ENCODE measurements at places on chromosomes 7 and 10. TPM values are rescaled to one million over a fixed set of nuclear protein-coding genes. Genes with fewer than 3 reads are reported as not detected.

DNA sequence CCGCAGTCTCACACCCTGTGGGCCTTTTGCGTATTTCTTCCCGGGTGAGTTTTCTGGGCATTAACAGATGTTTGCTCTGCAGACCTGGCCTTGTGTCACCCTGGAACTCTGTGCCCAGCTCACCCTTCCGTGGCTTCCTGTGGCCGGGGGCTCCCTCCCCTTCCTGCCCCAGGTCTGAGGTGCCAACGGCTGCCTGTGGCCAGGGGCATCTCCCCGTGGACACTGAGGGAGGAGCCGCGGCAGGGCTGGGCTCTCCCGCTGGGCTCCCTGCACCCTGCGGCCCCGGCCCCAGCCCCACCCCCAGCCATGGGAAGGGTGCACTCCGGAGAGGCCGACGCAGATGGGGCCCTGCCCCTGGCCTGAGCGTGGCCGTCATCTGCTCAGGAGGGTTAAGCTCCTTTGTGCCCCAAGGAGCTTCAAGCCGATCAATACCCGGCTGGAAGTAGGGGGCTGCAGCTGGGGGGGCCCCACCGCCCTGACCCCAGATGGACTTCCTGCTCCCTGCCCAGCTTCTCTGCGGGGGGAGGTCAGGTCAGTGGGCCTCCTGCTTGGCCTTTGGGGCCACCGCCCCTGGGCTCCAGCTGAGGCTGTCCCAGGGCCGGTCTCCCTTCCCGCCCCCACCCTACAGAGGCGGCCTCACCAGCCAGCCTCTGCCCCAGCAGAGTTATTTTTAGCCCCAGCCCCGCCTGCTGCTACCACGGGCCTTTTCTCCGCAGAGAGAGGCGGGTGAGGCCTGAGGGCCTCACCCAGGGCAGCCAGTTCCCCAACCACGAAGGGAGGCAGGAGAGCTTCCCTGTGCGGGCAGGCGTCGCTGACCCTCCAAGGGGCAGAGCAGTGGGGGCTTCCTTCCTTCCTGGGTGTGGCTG is 24.2 kb downstream of the PWWP2B start:
- no peak for DNase-seq
- peaks cover 51% of the 10 kb centered on the region for H3K4me1 ChIP-seq
- peak overlapping the region; percentile 34 for H3K27ac ChIP-seq
- no peaks in the 10 kb centered on the region for H3K36me3 ChIP-seq
- no peaks in the 10 kb centered on the region for H3K27me3 ChIP-seq

- DNase-seq, result no peak
- H3K36me3 ChIP-seq, result no peaks in the 10 kb centered on the region
- no peak overlapping the region for H3K27ac ChIP-seq
- no peaks in the 10 kb centered on the region for H3K4me1 ChIP-seq
- H3K27me3 ChIP-seq, result no peaks in the 10 kb centered on the region
Measured at GRCh38 chr7:51127618-51127904, 189.0 kb downstream of the COBL start.

DNA sequence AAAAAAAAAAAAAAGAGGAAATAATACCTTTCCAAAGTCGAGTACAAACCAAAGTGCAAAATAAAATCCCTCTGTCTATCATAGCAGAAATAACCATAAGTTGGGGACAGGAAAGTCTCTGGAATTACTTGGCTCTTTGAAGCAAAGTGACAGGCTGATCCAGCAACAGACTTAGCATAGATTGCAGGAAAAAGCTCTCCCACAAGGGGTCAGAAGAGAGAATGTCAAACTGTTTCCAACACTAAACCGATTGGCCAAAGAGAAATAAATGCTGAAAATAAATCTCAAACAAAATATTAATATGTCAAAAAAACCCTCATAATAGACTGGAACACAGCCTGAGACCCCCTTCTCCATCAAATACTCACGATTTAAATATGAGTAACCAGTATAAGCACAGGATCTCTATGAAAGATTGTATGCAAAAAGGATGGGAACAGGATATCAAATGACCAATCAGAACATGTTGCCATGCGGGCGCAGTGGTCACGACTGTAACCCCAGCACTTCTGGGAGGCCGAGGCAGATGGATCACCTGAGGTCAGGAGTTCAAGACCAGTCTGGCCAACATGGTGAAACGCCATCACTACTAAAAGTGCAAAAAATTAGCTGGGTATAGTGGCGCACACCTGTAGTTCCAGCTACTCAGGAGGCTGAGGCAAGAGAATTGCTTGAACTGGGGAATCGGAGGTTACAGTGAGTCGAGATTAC is 1000.7 kb upstream of the LRRN3 start:
- H3K4me1 ChIP-seq, result no peaks in the 10 kb centered on the region
- no peak overlapping the region for H3K4me3 ChIP-seq
- no peak overlapping the region for H3K27ac ChIP-seq
- no peak for DNase-seq
- no peaks in the 10 kb centered on the region for H3K36me3 ChIP-seq

PPP1R3A gene
- not detected for total RNA-seq

DNA sequence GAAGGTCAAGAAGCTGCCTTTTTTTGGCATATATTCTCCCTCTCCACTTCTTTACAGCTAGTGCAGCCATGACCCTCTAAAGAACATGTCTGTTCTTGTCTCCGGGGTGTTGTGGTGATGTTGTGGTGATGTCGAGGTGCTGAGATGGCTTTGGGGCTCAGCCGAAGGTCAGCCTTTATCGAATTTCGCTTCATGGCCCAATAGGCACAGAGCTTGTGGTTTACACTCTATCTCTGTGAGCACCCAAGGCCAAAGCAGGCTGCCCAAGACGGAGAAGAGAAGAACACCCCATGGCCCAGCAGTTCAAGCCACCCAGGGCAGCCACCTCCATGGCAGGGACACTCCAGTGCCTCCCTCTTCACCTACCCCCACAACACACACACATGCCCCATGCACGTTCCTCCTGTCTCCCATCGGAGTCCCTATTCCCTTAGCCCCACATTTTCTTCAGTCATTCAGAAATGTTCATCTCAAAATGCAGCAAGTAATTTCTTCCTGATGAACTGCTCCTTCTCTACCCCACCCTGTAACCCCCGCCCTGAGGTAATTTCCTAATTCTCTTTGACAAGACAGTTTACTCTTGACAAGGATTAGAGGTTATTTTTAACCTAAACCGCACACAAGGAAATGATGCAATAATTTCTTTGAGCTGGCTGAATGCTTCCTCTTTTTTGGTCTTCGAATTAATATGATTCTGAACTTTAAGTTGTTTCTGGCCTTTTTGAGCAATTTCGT is 18.6 kb upstream of the ADRB1 start:
- H3K27me3 ChIP-seq, result no peaks in the 10 kb centered on the region
- H3K4me3 ChIP-seq, result no peak overlapping the region
- DNase-seq, result peak; percentile 43
- H3K4me1 ChIP-seq, result peaks cover 11% of the 10 kb centered on the region

- H3K36me3 ChIP-seq, result no peaks in the 10 kb centered on the region
- no peak overlapping the region for H3K27ac ChIP-seq
- H3K4me3 ChIP-seq, result no peak overlapping the region
- no peak for DNase-seq
- H3K27me3 ChIP-seq, result no peaks in the 10 kb centered on the region
Measured at GRCh38 chr10:90180886-90181691, 479.7 kb downstream of the KIF20B start.

GRCh38 chr10:86067436-86068050 is 299.1 kb downstream of the GRID1 start:
- no peak overlapping the region for H3K27ac ChIP-seq
- DNase-seq, result no peak
- no peaks in the 10 kb centered on the region for H3K36me3 ChIP-seq
- no peak overlapping the region for H3K4me3 ChIP-seq
- H3K27me3 ChIP-seq, result no peaks in the 10 kb centered on the region

DNA sequence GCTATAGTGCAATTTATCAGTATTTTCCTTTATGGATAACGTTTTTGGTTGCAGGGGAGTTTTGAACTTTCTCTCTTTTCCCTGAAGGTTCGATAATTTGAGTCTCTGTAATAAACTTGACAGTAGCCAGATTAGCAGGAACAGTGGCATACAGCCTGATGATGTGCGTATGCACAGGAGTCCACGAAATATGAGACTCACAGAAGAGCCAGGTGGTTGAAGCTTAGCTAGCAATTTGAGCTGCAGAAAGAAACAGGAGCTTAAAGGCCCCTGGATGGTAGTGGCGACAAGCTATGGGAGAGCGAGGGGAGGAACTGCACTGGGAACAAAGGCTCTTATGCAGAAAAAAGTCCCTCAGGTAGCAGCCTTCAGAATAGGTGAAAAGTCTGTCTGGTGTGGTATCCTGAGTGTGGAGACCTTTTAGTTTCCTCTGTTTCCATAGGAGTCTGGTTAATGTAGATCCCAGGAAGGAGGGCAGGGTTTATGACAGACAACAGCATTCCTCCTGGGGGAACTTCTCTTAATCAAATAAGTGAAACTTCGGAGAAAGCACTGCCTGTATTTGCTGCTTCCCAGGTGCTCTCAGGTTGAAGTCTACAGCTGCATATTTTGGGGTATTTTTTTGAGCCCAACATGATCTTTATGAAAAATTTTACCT is 32.7 kb downstream of the FANK1 start:
- H3K4me3 ChIP-seq, result no peak overlapping the region
- H3K27me3 ChIP-seq, result no peaks in the 10 kb centered on the region
- H3K4me1 ChIP-seq, result no peaks in the 10 kb centered on the region
- H3K36me3 ChIP-seq, result no peaks in the 10 kb centered on the region
- no peak overlapping the region for H3K27ac ChIP-seq
- DNase-seq, result no peak

- peaks cover 5% of the 10 kb centered on the region for H3K4me1 ChIP-seq
- DNase-seq, result no peak
- no peak overlapping the region for H3K4me3 ChIP-seq
- no peaks in the 10 kb centered on the region for H3K36me3 ChIP-seq
Measured at GRCh38 chr7:86629-87028, 105.7 kb upstream of the FAM20C start.

- no peak overlapping the region for H3K4me3 ChIP-seq
- H3K36me3 ChIP-seq, result no peaks in the 10 kb centered on the region
- no peaks in the 10 kb centered on the region for H3K4me1 ChIP-seq
- DNase-seq, result no peak
- peaks cover 3% of the 10 kb centered on the region for H3K27me3 ChIP-seq
- H3K27ac ChIP-seq, result no peak overlapping the region
Measured at GRCh38 chr7:37510043-37510634, 61.5 kb upstream of the ELMO1 start.

All from T-cell (primary cell).